ENCODE measurements at places on chromosomes 1 and 21. TPM values are rescaled to one million over a fixed set of nuclear protein-coding genes. Genes with fewer than 3 reads are reported as not detected.

Gene S100A5
- total RNA-seq = not detected

Gene PDZK1
- not detected for total RNA-seq

Gene PRR9
- not detected for total RNA-seq

Gene DYNLT4
- not detected for total RNA-seq

Gene VANGL1
- 8.7 TPM for total RNA-seq

Gene ECM1
- total RNA-seq = 17.6 TPM

Gene SPRR1B
- total RNA-seq = not detected

Gene RNF19B
- 8.9 TPM for total RNA-seq

Data from pericardium fibroblast (primary cell).